H54 (cell line): ENCODE measurements at places on chromosomes 5 and 9.

DNA sequence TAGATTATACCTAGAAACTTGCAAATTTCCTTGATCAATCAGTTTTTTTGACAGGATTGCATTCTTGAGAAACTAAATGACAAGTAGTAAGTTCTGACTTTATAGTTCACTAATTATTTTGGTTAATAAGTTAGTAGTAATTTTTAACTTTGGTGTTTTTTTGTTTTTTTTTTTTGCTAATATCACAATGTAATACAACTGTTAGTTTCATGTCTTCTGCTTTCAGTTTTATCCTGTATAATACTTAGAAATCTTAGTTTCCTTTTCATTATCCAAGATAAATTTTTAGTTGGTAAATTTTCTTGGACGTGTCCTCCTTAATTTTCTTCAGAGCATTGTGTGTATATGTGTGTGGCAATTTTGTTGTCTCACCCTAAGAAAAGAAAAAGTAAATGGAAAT lies 57.8 kb downstream of the CWC27 start:
- no peak for DNase-seq

DNA sequence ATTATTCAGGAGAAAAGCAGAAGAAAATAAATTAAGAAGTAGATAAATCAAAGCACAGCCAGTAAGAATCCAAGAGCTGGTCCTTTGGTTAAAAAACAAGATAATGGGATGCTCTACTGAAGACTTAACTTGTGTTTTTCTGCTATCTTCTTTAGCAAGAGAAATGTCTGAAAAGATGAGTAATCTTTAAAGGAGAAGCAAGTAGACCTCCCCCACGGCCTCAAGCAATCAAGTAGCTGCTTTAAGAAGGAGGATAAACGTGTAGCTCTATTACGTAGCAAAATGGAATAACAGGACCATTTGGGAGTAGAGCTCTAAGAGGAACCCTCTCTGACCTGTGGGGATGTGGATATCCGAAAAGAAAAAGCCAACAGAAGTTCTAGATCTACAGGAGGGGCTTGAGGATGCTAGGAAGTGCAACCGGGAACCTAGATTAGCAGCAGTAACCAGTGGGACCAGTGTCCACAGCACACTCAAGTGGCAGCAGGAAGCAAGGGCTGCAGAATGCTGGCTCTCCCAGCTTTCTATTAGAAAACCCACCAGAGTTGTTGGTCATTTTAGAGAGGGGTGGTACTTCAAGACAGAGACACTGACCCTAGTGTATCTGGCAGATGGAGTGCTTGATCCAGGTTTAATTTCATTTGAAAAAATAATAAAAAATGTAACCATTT lies 185.4 kb downstream of the GABBR2 start:
- no peak for DNase-seq

GRCh38 chr5:36561601-36562000 lies 44.8 kb upstream of the SLC1A3 start:
- no peak for DNase-seq

GRCh38 chr9:134693011-134693410 lies 51.4 kb downstream of the COL5A1 start:
- no peak for DNase-seq

GRCh38 chr5:151892393-151892792 lies 32.3 kb downstream of the GLRA1 start:
- no peak for DNase-seq

DNA sequence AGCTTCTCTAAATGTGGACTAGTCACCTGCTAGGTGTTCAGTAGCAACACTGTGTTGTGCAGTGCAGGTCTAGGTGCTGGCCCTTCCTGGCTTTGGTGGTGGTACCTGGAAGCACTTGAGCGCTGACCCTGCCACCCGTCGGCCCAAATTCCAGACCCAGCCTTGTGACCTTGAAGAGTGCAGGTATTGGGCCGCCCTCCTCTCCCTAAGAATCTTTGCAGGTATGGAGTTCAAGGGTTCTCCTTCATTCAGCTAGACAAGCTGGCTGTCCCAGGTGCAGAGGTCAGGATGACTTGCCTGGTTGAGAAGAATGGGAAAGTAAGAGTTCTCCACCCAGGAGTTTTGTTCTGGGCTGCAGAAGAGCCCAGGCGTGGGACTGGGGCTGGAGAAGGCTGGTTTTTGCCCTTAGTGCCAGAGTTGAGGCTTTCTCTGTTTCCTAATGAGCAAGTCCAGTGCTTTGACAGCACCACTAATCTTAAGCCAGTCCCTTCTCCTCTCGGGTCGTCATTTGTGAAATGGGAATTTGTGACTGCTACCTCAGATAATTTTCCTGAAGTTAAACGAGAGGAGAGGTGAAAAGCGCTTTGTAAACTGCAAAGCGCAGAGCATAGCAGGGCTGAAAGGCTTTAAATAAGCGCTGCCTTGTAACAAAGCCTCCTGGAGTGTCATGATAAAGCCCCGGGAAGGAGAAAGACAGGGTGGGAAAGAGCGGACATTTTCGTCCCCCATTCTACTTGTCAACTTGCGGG lies 4.0 kb downstream of the FOXE1 start:
- DNase-seq: no peak

DNA sequence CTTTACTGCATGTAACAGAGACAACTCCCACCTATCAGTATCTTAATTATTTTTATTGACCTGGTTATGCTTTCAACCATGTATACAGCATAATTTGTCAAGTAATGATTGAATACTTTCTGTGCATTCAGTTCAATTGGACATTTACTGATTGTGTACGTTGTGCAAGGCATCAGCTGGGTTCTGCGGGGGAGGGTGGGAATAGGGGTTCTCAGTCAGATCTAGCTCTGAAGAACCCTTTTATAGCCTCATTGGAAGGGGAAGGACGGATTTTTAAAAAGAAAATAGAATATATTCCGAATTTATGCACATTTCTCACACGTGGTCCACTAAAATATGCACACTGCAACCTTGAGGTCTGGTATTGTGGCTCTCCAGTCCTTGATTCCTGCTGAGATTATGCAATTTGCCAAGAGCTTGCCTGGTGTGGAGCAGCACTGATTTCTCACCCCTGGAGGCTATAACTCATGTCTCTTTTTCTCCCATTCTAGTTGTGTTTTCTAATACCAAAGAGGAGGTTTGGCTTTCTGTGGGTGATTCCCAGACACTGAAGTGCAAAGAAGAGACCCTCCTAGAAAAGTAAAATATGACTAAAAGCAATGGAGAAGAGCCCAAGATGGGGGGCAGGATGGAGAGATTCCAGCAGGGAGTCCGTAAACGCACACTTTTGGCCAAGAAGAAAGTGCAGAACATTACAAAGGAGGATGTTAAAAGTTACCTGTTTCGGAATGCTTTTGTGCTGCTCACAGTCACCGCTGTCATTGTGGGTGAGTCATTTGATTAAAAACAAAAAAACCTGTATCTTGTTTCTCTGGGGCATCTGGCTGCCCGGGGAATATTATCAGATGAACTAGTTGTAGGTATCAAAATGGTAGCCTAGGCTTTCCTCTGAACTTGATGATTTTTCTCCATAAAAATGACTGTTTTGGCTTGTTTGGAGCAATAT lies 1.7 kb downstream of the SLC1A3 start:
- no peak for DNase-seq

GRCh38 chr5:79806741-79807140 lies 117.1 kb downstream of the CMYA5 start:
- no peak for DNase-seq

GRCh38 chr9:130667120-130667435 lies 2.7 kb downstream of the PRDM12 start:
- no peak for DNase-seq

DNA sequence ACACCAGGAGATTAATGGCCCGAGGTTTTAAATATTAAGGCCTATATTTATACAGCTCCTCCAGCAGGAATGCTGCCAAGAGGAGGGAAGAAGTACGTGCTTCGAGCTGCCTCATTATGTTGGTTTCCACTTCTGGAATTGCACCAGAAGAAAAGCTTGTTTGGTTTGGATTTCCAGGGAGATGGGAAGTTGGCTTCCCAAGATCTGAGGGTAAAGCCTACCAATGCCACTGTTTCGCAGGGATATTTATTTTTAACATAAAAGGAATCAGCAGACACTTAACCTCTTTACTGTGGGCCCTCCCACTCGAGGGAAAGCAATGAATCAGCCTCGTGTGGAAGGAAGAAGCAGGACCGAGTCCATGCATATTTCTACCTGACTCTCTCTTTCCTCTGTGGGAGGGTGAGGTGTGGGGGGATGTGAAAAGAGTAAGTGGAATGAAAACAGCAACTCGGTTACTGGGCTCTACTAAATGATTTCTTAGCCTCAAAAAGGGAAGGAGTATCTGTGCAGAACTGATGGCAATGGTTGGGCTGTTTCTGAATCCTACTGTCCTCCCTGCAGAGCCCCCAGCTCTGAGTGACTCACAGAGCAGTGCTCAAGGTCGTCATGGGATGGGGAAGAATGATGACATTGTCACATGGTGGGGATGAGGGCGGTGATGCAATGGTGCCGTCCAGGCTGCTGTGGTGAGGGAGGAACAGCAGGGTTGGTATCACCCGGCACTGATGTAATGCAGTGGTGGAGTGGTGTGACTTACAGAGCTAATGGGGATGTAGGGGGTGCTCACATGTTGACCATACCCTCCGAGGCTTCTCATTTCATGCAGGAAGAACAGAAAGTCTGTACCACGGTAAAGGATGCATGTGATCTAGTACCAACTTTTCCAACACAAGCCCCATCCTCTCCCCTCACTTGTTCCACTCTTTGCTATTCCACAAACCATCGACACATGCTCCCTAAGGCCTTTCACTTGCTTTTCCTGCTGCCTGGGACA lies 215.0 kb upstream of the PANK3 start:
- DNase-seq: peak; percentile 57

DNA sequence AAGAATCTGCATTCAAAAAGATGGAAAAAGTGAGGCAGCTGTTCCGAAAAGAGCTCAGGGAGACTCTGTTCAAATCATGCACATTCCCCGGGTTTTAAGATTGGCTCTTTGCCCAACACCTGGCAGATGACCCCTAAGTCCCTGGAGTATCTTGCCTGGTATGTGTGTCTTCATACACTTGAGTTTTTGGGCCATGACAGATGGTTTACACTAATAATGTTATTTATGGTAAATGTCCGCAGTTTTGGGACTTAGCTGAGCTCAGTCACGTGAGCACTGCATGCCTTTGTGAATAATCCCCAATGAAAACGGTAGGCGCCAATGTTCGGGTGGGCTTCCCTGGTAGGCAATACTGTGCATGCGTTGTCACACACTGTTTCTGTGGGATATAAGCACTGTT lies 316.1 kb downstream of the PRDM9 start:
- DNase-seq: no peak
